ENCODE measurements at places on chromosomes 16 and 17.

GRCh38 chr16:7316281-7316888, 16.3 kb upstream of the RBFOX1 start:
- DNase-seq, result no peak

- no peak for DNase-seq
Measured at GRCh38 chr16:77816293-77816692, 27.9 kb downstream of the VAT1L start.

DNA sequence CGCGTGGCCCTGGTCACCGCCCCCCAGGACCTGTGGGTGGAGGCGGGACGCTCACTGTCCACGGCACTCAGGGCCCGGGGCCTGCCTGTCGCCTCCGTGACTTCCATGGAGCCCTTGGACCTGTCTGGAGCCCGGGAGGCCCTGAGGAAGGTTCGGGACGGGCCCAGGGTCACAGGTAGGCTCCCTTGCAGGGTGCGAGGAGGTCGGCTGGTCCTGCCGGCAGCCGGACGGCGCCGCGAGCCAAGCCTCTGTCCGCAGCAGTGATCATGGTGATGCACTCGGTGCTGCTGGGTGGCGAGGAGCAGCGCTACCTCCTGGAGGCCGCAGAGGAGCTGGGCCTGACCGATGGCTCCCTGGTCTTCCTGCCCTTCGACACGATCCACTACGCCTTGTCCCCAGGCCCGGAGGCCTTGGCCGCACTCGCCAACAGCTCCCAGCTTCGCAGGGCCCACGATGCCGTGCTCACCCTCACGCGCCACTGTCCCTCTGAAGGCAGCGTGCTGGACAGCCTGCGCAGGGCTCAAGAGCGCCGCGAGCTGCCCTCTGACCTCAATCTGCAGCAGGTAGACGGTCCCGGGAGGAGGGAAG, 1.3 kb downstream of the GUCY2D start:
- DNase-seq, result no peak

GRCh38 chr17:68634345-68634876, 33.2 kb upstream of the FAM20A start:
- DNase-seq, result no peak

- no peak for DNase-seq
Measured at GRCh38 chr16:30046588-30046987, 15.5 kb upstream of the TLCD3B start.

DNA sequence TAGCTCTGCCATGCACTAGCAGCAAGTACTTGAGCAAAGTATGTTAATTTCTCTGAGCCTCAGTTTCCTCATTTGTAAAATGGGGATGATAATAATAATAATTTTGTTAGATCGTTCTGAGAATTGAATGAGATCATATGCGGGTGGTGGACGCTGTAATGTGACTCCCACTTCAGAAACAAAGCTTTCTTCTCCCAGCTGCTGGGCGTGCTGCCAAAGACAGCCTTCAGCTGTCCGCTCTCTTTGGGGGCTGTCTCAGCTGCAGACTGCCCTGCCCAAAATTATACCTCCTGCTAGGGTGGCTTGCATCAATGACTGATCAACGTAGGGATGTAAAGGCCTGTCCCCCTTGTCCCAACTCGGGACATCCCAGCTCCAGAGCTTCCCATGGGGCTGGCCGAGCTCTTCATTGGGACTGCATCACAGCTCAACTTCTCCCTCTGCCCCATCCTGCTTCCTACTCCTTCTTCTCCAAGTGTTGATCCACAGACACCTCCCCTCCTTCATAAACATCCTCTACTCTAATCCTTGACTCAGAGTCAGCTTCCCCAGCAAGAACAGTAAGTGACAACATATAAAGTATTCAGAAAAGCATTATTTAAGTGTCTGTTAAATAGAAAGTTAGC, 30.7 kb upstream of the CDH5 start:
- DNase-seq, result no peak

GRCh38 chr17:632560-632959, 82.1 kb downstream of the VPS53 start:
- no peak for DNase-seq

GRCh38 chr17:15124264-15124595, 140.9 kb downstream of the PMP22 start:
- no peak for DNase-seq

DNA sequence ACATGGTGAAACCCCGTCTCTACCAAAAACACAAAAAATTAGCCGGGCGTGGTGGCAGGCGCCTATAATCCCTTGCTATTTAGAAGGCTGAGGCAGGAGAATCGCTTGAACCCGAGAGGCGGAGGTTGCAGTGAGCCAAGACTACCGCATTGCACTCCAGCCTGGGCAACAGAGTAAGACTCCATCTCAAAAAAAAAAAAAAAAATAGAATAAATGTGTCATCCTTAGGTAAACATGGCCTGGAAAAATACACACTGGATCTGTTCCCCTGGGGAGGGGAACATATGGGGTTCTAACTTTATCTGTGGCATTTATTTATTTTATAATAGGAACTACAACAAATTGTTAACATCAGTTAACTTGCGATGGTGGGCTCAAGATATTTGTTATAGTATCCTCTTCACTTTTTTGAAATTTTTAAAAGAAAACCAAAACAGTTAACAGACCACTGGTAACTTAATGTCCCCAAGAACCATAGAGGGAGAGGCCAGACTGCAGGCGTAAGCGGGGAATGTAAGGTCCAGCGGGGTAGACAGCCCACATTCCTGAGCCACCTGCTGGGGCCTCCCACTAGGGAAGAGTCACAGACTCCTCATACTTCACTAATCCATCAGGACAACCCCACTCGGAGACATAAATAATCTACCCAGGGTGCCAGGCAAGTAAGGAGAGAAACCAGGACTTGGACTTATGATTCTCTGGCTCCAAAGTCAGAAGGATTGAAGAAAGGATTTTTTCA, 12.5 kb upstream of the TXNDC11 start:
- no peak for DNase-seq

GRCh38 chr16:17213974-17214373, 256.8 kb downstream of the XYLT1 start:
- no peak for DNase-seq

DNA sequence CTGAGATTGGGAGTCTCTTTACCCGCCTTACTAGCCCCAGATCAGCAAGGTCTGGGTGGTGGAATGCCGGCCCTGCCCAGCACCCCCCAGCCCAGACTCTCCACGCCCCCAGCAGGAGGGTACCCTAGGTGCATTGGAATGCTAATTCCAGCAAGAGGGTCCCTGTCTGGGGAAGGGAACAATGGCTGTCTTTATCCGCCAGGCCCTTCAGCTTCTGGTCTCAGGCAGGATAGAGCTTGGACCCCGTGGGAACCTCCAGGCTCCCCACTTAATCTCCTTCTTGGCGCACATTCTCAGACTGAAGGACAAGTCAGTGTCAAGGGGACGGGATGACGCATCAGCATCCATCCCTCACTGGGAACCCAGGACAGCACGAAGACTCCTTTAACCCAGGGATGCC, 85.1 kb downstream of the LITAF start:
- no peak for DNase-seq

- no peak for DNase-seq
Measured at GRCh38 chr17:44272321-44272951, 4.5 kb upstream of the SLC4A1 start.

DNA sequence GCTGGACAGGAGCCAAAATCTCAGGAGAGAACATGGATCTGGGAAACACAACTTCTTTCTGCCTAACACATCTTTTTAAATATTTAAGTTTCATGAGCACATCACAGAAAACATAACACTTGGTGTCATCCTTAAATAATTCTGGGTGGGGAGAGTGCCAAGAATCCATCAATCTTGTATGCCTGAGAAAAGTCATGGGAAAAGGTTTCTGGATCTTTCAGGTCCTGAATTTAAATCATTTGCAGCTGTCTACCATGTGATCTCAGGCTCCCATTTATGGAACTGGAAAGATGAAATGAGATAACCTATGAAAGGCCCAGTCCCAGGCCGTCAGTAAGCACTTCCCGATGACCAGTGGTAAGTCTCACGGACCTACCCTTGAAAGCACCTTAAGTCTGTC, 15.1 kb downstream of the CDH11 start:
- DNase-seq, result no peak

DNA sequence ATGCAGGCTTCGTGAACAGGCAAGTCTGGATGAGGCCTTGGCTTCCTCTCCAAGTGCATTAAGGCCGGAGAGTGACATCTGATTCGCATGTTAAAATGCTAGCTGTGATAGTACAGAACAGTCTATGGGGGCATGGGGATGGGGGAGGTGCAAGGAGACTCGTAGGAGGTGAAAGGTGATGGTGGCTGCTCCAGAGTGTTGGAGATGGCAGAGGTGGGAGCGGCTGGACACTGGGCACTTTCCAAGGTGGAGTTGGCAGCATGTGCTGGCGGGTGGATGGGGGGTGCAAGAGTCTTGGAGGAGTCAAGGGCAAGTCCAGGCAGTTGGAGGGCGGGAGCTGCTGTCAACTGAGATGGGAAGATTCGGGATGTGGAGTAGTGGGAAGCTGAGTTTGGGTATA, 350.9 kb upstream of the TNRC6C start:
- no peak for DNase-seq

DNA sequence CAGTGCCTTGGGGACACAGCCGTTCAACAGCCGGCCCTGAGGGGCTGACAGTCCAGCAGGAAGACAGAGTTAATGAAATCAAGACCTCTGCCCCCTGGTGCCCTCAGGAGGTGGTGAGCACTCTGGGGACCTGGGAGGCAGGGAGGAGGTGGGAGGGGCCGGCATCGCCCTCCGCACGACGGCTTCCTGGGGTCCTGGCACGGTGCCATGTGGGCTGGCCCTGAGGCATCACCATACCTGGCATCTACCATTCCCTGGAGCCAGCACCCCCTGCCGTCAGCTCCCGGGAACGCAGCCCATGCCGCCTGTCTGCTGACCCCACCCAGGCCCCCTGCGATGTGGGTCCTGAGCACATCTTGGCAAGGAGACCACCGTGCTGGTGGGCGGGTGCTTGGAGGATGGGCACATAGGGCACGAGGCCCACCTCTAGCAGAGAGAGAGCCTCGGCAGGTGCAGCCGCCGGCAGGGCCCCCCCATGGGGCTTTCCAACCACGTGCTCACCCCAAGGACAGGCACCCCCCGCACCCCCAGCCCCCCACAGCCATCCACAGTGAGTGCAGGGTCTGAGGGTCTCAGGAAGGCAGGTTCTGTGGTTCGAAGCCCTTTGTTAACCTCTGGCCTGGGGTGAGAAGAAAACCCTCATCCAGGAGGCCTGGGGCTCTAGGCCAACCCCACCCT, 52.5 kb downstream of the ZFPM1 start:
- peak; percentile 60 for DNase-seq

GRCh38 chr16:31132303-31132979, 3.1 kb downstream of the PRSS8 start:
- DNase-seq, result no peak

GRCh38 chr17:71166311-71166710, 954.5 kb upstream of the SOX9 start:
- no peak for DNase-seq

DNA sequence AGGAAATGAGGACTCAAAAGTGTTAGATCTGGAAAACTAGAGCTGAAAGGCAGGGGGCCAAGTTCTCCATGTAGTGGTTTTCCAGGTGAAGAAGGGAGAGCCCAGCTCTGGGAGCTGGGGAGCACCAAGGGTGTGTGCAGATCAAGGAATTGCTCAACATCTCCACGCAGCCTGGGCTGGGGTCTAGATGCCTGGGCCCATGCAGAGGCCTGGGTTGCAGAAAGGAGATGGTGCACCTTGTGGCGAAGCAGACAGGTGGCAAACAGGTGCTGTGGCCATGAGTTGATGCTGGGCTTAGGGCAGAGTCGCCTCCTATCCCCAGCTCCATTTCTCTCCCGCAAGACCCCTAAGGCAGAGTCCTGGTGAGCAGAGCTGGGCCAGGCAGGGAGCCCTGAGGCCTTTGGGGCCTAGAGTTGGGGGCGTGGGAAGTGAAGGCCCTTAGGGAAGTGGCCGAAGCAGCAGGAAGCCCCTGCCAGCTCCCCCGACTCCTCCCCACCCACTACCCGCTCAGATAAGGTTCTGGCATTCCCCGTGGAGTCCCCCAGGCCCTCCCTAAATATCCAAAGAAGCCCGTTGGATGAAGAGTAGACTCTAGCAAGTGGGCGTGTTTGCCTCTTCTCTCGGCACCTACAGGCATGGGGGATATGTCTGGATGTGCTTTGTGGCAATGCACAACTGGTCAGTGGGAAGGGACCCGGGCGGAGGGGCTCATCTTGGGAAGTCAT, 777 bp downstream of the FOXN1 start:
- DNase-seq, result no peak

DNA sequence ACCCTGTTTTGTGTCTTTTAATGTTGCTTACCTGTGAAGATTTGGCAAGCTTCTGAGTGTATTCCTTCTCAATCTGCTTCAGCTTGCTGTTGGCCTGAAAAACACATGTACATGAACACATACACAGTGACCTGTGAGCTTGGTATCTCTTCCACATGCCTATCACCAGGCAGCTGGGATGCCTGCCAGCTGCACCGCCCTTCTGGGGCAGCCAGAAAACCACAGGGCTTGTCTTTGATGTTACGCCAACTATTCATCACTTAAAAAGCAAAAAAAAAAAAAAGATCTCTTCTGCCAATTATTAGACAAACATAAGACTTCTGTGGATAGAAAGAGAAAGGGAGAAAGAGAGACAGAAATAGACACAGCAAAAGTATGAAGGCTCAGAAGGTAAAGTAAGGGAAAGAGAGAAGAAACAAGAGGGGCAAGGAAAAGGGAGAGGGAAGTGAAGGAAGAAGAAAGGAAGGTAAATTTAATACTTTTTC, 189.2 kb upstream of the AXIN2 start:
- peak; percentile 56 for DNase-seq

DNA sequence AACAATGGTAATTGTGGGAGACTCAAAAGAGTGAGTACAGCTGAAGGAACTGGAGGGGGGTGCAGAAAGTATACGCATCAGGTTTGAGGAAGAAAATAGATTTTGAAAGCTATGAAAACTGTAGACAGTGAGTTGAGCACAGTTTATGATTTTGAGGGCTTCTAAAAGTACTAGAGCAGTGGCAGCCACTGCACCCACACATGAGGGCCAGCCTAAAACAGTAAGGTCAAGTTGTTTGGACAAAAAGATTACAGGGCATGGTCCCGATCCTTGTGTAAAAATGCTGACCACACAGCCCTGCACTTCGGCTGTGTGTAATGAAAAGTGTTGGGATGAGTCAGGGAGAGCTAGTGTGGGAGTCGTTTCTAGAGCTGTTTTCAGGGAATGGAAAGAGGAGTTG, 2282.1 kb downstream of the TP53TG3F start:
- no peak for DNase-seq

All from stimulated activated CD4-positive, alpha-beta T cell treated with anti-CD3 and anti-CD28 coated beads, Interleukin-4, amount 100 ng/mL, for 4 hours (primary cell).